ENCODE measurements at places on chromosomes 5 and 9. TPM values are rescaled to one million over a fixed set of nuclear protein-coding genes. Genes with fewer than 3 reads are reported as not detected.

C5 gene
- 14.7 TPM for polyA plus RNA-seq

IRX2 gene
- polyA plus RNA-seq = 19.8 TPM

RASGEF1C gene
- polyA plus RNA-seq = 0.76 TPM

BNIP1 gene
- polyA plus RNA-seq = 14.9 TPM

PCDHGB5 gene
- 8.6 TPM for polyA plus RNA-seq

RECK gene
- 26.5 TPM for polyA plus RNA-seq

AHRR gene
- polyA plus RNA-seq = 3.1 TPM

GADD45G gene
- polyA plus RNA-seq = 3.5 TPM

SLC4A9 gene
- 11.7 TPM for polyA plus RNA-seq

GDNF gene
- 17.3 TPM for polyA plus RNA-seq

All from renal cortex interstitium (tissue), 15 donors.